ENCODE measurements at places on chromosomes 5 and 9. TPM values are rescaled to one million over a fixed set of nuclear protein-coding genes. Genes with fewer than 3 reads are reported as not detected.

DNA sequence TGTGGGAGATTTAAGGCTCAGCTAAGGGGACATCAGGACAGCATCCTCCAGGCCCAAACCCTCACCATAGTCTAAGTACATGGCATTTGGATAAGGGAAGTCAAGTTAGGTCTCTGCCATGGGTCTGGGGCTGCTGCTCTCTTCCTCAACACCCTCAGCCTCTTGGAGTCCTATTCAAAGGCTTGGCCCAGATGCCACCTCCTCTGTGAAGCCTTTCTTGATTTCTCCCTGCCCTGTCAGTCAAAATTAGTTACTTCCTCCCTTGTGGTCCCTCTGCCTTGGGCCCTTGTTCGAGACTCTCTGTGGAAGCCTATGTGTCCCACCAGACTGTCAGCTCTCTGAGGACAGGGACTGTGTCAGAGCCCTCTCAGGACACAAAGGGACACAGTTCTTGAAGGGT, 17.7 kb upstream of the DAB2IP start:
- no peak for DNase-seq

Gene VCAN
- total RNA-seq, result 139 TPM

- DNase-seq, result peak; percentile 66
Observed at GRCh38 chr9:112831281-112831851, 59.3 kb downstream of the SLC46A2 start.

Gene NOP16
- 16.0 TPM for total RNA-seq

Gene SLC1A1
- total RNA-seq, result 2.9 TPM

DNA sequence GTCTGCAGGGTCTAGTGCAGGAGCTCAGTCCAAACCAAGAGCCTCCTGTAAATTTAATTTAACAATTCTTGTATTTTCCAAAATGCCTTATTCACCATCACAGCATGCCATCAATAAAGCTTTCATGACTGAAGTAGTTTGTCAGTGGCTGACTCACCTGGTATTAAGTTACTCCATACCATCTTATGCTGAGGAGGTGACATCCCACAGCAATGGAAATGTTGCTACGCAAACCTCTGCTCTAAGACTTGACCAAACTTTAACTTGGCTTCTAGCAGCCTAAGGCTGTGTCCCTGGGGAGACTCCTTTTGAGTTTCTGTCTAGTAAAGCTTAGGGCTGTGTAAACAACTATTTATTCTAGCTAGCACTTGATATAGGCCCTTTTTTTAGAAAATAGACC, 1231.3 kb upstream of the CDH18 start:
- DNase-seq, result no peak

GRCh38 chr5:56406838-56407237, 173.7 kb upstream of the ANKRD55 start:
- no peak for DNase-seq

DNA sequence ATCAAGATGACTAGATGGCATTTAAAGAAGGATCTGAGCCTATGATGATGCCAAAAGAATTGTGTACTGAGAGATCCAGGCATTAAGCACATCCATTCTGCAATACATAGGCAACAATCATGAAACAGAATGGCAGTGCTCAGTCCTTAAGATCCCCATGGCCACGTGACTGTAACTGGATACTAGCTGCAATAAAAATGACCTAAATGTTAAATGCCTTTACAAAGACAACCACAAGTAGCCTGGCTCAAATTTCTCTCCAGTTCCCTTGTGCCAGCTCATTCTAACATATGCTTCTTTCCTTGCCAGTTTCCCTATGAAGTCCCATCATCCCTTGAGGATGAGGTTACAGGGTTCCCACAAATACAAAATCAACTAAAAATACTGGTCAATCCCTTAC, 148.3 kb upstream of the GHR start:
- DNase-seq, result no peak

Gene RIGI
- 2.6 TPM for total RNA-seq

Gene RNF208
- total RNA-seq, result 7.9 TPM

- DNase-seq, result no peak
Observed at GRCh38 chr5:60210810-60211209, 317.3 kb upstream of the PDE4D start.

Gene PRLR
- total RNA-seq, result 0.31 TPM

Gene SCGB3A2
- not detected for total RNA-seq

- DNase-seq, result peak; percentile 91
Observed at GRCh38 chr5:147403651-147404640, 105.9 kb downstream of the DPYSL3 start.

DNA sequence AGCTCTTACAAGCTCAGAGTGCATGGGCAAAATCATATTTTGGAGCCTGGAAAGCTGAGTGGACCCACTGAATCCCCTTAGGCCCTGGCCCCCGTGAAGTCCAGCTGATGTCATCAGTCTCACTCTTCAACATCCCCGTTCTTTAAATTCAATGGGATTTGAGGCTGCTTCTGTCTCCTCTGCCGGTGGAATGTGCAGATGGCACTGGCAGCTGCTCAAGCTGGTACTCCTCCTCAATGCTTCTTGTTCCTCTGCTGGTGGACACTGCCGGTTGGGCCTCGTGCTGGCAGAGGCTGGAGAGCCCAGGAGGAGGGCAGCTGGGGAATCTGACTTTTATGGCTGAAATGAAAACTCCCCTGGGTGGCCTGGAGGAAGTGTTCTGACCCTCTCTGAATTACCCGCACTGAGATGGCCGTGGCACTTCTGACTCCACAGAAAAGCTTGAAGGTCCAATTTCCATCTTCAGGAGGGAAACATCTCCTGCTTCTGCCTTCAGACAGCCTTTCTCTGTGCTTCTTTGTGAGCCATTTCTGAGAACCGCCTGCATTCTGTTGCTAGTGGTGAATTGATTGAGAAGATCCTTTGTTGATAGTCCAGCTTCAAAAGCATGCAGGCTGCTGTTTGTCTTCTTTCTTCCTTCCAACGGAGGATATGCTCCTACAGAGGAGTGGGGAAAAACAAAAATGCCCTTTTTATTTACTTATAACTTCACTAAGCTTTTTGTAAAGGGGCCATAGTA, 298.9 kb downstream of the TMEM38B start:
- no peak for DNase-seq

Gene SOX30
- 0.89 TPM for total RNA-seq

Gene DRD1
- total RNA-seq, result not detected

DNA sequence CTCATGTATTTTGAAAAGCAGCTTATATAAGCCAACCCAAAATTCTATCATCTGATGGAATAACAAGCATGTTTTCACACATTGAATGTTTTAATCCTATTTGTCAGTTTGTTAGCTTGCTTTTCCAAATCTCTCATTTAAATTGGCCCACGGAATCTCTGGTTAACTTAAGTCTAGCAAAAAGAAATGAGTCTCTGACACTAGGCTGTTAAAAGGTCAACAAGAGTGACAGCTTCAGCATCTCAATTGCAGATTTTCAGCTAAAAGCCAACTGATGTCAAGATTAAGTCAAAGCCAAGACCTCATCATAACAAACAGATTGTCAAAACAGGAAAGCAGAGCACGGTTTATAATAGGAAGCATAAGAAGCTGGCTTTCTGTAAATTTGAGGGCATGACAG, 49.4 kb upstream of the CDH9 start:
- DNase-seq, result no peak

Gene MZB1
- total RNA-seq, result 1.3 TPM

Gene SLC46A2
- total RNA-seq, result not detected

DNA sequence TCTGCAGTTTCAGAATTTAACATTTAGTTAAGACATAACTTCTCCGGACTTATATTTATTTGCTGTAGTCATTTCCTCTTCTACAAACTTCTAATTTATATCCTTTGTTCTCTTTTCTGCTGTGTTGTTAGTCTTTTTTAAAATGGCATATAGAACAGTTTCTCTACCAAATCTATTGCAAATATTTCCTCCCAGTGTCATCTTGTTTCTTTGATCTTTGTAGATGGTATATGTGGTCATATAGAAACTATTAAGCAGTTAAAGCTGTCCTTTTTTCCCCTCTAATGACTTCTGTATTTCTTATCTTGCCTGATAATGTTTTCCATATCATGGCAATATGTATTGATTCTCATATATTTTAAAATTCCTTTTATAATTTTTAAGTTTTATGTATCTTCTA, 264.5 kb downstream of the MCTP1 start:
- DNase-seq, result no peak

GRCh38 chr5:14385019-14385418, 196.6 kb upstream of the OTULINL start:
- DNase-seq, result no peak

DNA sequence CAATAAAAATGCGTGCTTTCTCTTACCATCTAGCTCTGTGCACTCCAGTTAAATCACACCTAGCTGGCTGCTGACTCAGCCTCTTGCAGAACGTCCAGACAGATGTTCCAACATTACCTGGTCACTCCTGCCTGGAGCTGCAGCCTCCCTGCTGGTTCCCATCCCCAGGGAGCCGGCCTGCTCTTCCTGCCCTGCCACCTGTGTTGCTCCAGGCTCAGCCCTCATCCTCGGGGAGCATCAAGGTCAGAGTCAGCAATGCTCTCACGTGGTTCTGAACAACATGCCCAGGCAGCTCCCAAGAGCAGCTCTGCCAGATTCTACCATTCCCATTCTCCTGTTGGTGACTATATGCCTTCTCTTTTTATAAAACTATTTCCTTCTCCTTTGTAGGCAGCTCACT, 81.3 kb downstream of the GADD45G start:
- no peak for DNase-seq

DNA sequence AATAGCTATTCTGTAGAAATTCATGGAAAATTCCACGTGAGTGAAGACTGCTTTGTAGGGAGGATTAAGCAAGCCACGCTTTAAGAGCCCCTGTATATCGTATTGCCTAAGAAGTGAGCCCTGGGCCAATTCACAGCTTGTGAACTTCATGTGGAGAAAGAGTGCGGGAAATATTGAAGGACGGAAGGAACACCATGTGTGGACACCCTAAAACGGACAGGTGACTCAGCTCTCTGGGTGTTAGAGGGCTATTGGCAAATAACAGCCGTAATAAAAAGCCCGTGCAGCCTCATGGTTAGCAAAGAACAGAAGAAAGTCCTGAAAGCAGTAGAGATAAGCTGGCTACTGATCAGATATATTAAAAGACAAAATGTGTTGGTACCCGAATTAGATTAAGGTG, 26.4 kb downstream of the ZNF366 start:
- DNase-seq, result no peak

DNA sequence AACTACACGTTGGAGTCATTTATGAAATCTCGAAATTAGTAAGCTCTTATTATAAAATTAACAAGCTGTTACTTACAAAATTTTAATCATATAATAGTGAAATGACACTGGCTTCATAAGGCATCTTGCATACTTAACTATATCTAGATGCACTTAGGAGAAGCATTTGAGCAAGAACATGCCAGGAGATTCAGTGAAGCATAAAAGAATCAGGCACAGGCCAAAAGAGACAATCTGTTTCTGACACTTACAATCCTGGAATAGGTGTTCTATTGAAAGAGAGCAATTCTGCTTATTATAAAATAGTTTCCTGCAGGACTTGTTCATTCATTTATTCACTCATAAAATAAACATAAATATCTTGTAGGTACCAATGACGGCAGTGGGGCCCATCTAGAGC, 1152.2 kb upstream of the CDH6 start:
- DNase-seq, result no peak

DNA sequence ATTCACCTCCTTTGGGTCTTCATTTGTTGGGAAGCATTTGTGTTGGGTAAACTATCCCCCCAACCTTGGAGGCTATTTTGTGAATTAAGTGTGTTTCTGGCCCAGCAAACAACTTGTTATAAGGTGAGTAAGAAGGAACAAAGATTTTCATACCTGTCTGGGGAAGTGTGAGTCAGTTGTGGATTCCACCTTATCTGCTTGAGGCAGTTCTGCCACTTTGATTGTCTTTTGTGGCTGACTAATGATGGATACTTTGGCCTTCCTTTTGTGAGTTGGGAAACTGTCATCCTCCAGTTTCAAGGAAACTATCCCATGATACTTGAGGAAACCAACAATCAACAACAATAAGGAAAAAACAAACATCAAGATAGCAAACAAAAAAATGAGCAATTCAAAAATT, 24.6 kb upstream of the CER1 start:
- DNase-seq, result no peak

DNA sequence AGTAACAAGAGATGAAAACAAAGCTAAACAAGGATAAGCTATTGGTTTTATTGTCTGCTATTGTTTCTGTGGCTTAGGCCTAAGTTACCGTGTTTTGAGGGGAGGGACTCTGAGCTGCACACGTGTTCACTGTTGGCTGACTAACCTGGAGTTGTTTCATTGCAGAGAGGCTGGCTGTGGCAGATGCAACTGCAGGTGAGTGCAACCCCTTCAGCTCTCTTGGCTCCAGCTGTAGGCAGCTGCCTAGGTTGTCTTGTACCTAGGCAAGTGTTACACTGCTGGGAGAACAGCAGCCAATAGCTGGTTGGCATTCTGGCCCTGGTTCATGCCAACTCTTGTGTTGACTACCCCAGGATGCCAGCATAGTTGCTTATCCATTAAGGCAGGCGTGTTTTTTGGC, 17.6 kb upstream of the MATR3 start:
- no peak for DNase-seq

DNA sequence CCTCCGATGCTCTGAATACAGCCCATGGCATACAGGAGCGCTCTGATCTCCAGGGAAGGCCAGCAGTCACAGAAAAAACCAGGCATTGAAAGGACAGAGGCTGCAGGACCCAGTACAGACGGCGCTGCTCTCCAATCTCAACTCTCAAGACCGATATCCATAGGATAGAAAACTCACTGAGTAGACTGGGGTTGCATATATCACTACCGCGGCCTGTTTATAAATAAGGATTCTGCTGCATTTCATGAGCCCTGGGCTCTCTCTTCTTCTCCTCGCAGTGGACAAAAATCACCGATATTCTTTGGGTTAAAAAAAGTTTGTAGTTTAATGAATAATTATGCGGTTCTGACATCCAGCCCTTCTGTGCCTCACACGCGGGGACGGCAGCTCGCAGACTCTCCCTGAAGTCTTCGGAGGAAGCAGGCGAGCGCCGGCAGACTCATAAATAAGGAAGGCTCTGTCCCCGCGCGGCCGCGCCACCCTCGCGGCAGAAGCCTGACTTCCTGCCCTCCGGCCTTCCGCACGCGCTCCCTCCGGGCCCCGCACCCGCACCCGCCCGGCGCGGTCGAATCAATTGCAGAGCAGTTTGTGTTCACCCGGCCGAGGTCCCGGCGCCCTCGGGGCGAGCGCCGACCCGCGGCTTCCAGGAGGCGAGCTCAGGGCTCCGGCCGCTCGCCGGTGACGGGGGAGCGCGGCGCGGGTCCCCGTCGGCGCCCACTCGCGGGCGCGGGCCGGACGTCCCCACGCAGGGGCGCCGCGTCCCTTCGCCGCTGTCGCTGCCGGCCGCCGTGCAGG, at the start of gene FAM78A:
FAM78A (minus strand) TSS at position 417 of the 795 bp plus-strand sequence; CDS start at position 86, 331 bp downstream.
- DNase-seq, result no peak

DNA sequence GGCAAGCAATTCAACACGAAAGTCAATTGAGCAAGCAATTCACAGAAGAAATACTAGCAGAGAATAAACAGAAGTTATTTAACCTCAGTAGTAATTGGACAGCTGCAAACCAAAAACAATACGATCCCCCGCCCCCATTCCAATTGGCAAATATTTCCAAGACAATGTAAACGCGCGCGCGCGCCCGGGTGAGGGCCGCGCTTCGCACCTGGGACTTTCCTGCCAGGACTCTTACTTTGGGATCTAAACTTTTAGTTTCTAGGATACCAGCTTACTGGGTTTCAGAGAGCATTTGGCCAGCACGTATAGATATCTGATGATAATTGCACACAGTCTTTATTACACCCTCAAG, 8.6 kb downstream of the RUFY1 start:
- DNase-seq, result no peak

Gene POLK
- total RNA-seq, result 21.1 TPM
